Smooth muscle cell of the coronary artery (primary cell): ENCODE measurements at places on chromosomes 12 and 14. TPM values are rescaled to one million over a fixed set of nuclear protein-coding genes. Genes with fewer than 3 reads are reported as not detected.

SERPINA9 gene
- not detected in 2 replicates for total RNA-seq

SCN8A gene
- 0.23 and 27.5 TPM in 2 replicates for total RNA-seq

CLEC4A gene
- total RNA-seq, result 0.23 TPM in 1 of 2 replicates, not detected in the other

AJUBA gene
- 19.2 and 54.1 TPM in 2 replicates for total RNA-seq

APOF gene
- not detected in 2 replicates for total RNA-seq

SLC38A4 gene
- total RNA-seq, result 0.35 and 0.60 TPM in 2 replicates

TAS2R42 gene
- total RNA-seq, result not detected in 2 replicates

TAS2R31 gene
- total RNA-seq, result 1.2 and 2.3 TPM in 2 replicates

GPR33 gene
- total RNA-seq, result not detected in 2 replicates

E2F7 gene
- 3.0 and 26.4 TPM in 2 replicates for total RNA-seq

RNASE4 gene
- 20.3 and 46.0 TPM in 2 replicates for total RNA-seq

ITPR2 gene
- 9.1 and 33.3 TPM in 2 replicates for total RNA-seq

IFI27 gene
- total RNA-seq, result 30.8 and 34.5 TPM in 2 replicates

PRKAB1 gene
- total RNA-seq, result 7.3 and 9.4 TPM in 2 replicates

KLHDC1 gene
- total RNA-seq, result 2.9 and 9.4 TPM in 2 replicates

DNAH10 gene
- total RNA-seq, result under 0.01 and 0.12 TPM in 2 replicates

FGF6 gene
- not detected in 2 replicates for total RNA-seq

HELB gene
- total RNA-seq, result 2.9 TPM in 2 replicates

KRT4 gene
- total RNA-seq, result not detected in 2 replicates

FOXA1 gene
- total RNA-seq, result not detected in 2 replicates

RHEBL1 gene
- total RNA-seq, result 0.59 and 0.60 TPM in 2 replicates

OVCH1 gene
- total RNA-seq, result 0.70 TPM in 1 of 2 replicates, not detected in the other

NOVA1 gene
- 0.90 and 2.2 TPM in 2 replicates for total RNA-seq

RPL10L gene
- total RNA-seq, result not detected in 2 replicates

GYS2 gene
- not detected in 2 replicates for total RNA-seq

PCED1B gene
- 0.12 and 1.2 TPM in 2 replicates for total RNA-seq

RIPK3 gene
- total RNA-seq, result 0.23 and 9.4 TPM in 2 replicates

IGFBP6 gene
- 364 and 722 TPM in 2 replicates for total RNA-seq

BCL2L14 gene
- total RNA-seq, result not detected in 2 replicates

KITLG gene
- total RNA-seq, result 9.9 and 36.6 TPM in 2 replicates

HCAR3 gene
- not detected in 2 replicates for total RNA-seq

TMEM253 gene
- 0.08 TPM in 1 of 2 replicates, not detected in the other for total RNA-seq

SEC23A gene
- 418 and 631 TPM in 2 replicates for total RNA-seq

IFI27L2 gene
- total RNA-seq, result 184 and 406 TPM in 2 replicates

KRT6C gene
- total RNA-seq, result not detected in 2 replicates

TEX22 gene
- 0.23 TPM in 2 replicates for total RNA-seq
